ENCODE measurements at places on chromosomes 1 and 21. TPM values are rescaled to one million over a fixed set of nuclear protein-coding genes. Genes with fewer than 3 reads are reported as not detected.

The SYT11 gene
- 22.2 TPM for total RNA-seq

The SLC5A3 gene
- 31.1 TPM for total RNA-seq

The NDC1 gene
- 27.3 TPM for total RNA-seq

The TMEM51 gene
- total RNA-seq, result not detected

The WDR26 gene
- total RNA-seq, result 68.9 TPM
